NCI-H1694 treated with DMSO at 0.1 percent for 48 hours (cell line): ENCODE measurements at places on chromosomes 4 and X.
A peak's percentile ranks its signal among the peaks of the same experiment; 100 is the strongest.

GRCh38 chr4:13912966-13913365, 285.4 kb upstream of the BOD1L1 start:
- DNase-seq: no peak

- no peak for DNase-seq
Measured at GRCh38 chr4:169821402-169821801, 63.7 kb upstream of the HPF1 start.

DNA sequence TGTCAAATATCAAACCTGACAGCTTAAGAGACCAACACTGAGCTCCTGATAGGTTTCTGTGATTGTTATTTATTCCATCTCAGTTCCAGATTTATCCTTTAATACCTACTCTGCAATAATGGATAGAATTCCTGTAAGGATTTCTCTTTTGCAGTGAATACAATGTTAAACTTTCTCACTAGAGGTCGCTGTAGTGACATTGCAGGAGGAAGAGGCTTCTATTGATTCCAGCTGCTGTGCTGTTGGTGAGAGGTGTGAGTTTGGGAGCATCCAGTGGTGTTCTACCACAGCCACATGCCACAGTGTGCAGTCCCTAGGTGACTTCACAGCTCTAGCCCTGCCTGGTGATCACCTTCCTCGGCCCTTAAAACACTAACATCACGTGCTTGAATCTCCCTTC, 34.6 kb upstream of the DCAF8L2 start:
- DNase-seq: peak; percentile 10

- DNase-seq: no peak
Measured at GRCh38 chr4:99120501-99120900, 23.6 kb downstream of the ADH4 start.

GRCh38 chrX:17602245-17602644, 135.0 kb upstream of the SCML1 start:
- DNase-seq: no peak

- DNase-seq: no peak
Measured at GRCh38 chr4:128831531-128832242, 22.2 kb downstream of the JADE1 start.

GRCh38 chrX:115913575-115913974, 257.0 kb upstream of the AGTR2 start:
- DNase-seq: no peak

DNA sequence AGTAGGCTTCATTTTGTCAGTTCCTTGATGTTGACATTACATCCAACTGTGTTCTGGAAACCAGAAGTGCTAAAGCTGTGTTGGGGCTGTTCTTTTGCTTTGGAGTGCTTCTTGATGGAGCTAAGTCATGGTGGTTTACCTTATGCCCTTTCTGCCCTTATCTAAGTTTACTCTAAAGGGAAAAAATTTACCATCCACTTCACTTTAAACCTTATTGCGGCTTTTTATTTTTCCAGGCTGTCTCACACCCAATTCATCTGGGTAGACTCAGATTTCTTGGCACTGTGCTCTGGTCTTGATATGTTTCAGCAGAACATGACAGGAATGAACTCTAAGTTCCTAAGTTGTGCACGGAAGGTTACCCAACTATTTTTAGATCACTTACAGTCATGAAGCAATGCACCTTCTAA, 104.7 kb upstream of the TTC29 start:
- no peak for DNase-seq

DNA sequence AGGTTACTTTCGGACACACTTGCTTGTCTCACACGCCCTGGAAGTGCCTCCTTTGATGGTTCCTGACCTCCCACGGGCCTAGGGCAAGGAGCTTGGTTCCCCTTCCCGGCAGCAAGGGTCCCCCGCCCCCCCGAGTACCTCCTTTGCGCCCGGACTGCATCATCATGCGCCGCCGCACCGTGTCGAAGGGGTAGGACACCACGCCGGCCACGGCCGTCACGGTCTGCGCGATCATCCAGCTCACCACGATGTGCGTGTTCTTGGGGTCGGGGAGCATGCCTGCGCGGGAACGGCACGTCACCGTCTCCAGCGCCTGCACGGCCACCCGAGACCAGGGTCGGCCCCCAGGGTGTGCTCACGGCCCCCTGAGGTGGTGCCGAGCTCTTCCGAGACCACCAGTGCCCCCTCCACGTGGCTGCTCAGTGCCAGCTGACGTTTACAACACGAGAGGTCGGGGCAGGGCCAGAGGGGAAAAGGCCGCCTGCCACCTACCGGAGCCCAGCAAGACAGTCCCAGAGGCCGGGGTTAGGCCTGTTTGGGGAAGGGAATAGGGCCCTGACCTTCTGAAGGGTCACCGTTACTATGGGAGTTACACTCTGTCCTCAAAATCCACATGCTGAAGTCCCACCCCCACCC, 4.7 kb downstream of the SLC25A6 start:
- DNase-seq: no peak
